ENCODE measurements at places on chromosomes 4 and X.

GRCh38 chr4:185958094-185958747 lies 110.7 kb upstream of the TLR3 start:
- no peak for DNase-seq

GRCh38 chr4:185238215-185238681 lies 28.9 kb downstream of the SNX25 start:
- no peak for DNase-seq

- no peak for DNase-seq
Observed at GRCh38 chr4:121685257-121685656, 11.5 kb downstream of the ANXA5 start.

GRCh38 chr4:73539386-73539785 lies 57.8 kb downstream of the AFM start:
- DNase-seq = no peak

- no peak for DNase-seq
Observed at GRCh38 chr4:143668930-143669552, 31.4 kb downstream of the FREM3 start.

DNA sequence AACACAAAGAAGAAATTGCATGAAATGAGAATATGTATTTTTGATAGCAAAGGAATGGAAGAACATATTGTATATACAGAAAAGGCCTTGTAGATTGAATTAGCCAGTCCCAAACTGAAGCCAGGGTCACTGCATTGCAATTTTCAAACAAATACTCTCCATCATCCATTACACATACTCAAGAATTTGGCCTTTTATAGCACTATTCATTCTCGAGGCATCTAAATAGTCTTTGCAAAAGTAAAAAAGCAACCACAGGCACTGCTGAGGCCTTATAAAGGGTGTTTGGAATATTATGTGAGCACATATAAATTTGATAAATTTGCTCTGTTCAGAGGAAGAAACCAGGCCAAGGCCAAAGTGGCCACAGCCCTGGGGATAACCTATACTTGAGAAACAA lies 123.0 kb downstream of the ZNF827 start:
- DNase-seq = no peak

- DNase-seq = no peak
Observed at GRCh38 chr4:106893903-106894302, 142.2 kb downstream of the DKK2 start.

All from BE2C (cell line).